ENCODE measurements at places on chromosomes 7 and 10.

DNA sequence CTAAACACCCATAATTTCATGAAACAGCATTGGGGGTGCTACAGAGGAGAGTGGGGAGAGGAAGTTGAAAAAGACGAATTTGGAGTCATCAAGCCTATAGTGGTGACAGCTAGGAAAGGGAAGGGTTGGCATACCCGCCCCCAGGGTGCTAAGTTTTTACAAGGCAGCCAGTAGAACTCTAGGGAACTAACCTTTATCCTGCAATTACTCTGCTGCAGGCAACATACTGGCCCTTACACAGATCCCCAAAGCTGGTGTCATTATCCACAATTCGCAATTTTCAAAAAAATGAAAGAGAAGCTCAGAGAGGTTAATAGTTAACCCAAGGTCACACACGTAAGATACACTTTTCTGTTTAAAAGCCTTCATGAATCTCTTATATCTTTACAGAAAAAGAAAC, 14.2 kb upstream of the SLC35B4 start:
- no peak for DNase-seq

GRCh38 chr7:37526623-37527022, 78.0 kb upstream of the ELMO1 start:
- DNase-seq, result no peak

DNA sequence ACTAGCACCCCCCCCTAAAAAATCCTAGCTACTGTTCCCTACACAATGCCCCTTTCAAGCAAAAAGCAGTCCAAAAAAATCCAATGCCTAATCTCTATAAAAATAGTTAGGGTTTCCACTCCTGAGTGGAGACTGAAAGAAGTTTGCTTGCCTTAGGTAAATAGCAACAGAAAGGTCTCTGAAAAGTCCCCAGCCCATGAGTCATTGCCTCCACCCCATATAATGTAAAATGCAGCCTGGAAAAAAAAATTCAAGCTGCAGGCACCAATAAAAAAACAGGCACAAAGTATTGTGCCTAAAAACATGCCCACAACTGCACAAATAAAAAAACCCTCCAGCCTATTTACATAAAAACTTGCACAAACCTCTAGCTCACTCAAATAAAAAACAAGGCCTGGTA, 47.5 kb downstream of the ZNF680 start:
- no peak for DNase-seq

DNA sequence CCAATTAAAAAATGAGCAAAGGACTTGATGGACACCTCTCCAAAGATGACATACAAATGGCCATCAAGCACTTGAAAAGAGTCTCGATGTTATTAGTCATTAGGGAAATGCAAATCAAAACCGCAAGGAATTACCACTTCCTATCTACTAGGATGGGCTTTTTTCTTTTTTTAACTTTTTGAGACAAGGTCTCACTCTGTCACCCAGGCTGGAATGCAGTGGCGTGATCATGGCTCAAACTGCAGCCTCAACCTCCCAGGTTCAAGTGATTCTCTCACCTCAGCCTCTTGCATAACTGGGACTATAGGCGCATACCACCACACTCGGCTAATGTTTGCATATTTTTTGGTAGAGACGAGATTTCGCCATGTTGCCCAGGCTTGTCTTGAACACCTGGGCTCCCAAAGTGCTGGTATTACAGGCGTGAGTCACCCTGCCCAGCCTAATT, 13.6 kb downstream of the NKX1-2 start:
- DNase-seq, result no peak

GRCh38 chr7:68014031-68014736, 1017.6 kb downstream of the TYW1 start:
- DNase-seq, result no peak

DNA sequence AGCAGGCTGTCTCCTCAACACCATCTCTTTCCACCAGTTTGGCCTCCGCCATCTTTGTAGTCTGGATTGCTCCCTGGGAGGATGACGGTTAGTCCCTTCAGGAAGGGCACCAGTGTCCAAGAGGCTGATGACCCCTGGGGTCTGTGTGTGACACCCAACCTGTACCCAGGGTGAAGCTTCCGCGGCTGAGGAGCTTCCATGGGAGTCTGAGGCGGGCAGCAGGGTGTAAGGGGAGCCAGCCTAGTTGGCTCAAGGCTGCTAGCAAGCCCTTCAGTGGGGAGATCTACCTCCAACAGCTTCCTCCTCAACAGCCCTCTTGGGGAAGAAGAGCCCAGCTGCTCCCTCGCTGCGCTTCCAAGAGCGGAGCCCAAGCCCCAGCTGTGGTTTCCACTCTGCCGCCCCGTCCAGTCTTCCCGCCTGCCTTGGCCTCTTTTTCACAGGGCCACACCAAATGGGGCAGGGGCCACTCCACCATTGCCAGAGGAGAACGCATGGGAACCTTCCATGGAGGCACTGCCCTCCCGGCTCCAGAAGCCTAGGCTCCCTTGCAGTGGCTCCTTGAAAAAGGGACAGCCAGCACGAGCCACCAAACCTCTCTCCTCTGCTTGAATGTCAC, 57.4 kb downstream of the TMEM209 start:
- no peak for DNase-seq

DNA sequence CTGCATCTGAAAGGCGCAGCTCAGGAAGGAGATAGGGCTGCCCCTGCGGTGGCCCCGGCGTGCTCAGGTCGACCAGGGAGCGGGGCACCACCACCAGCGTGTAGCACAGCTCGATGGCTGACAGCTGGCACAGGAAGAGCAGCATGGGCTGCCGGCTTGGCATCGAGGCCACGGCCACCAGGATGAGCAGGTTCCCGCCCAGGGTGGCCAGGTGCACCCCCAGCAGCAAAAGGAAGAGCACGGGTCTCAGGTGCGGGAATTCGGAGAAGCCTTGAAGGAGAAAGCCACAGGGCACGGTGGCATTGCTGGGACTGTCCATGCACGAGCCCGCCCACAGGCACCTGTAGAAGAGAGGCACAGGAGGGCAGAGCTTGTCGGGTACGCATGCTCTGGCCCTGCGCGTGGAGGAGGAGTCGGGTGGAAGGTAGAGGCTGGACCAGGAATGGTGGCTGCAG, 33.9 kb downstream of the TAS2R41 start:
- DNase-seq, result no peak

GRCh38 chr7:156515911-156516790, 124.4 kb upstream of the RNF32 start:
- DNase-seq, result no peak

DNA sequence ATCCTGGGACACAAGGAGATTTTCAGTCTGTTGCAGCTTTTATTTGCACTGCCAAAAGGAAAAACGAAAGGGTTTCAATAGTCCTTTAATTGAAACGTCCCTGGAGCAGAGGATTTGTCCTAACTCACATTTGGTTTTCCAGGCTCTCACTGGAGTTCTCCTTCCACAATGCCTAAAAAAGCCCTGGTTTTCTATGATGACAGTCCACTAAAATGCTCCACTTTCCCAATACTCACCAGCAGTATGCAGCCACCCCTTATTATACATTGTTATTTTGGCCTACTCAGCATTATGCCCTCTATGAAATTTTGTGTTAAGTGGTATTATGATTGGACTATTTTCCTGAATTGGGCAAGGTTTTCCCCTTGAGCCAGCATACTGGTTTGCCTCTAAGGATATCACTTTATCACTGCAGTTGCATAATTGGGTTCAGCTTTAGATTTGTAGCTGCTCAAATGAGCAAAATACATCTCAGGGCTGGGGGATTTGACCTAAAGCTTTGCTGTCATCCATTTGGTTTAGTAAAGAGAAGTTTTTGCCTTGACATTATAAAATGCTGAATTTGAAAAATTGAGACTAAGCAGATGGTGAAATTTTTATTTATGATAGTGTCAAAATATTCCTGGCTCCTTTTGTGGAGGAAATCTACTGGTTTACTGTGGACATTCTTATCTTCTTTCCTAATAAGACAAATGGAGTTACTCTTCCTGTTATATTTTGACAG, 239.2 kb downstream of the RNLS start:
- peak; percentile 4 for DNase-seq

All from lung microvascular endothelial cell (primary cell).